SW 1271 (cell line): ENCODE measurements at places on chromosomes 5 and 9.

DNA sequence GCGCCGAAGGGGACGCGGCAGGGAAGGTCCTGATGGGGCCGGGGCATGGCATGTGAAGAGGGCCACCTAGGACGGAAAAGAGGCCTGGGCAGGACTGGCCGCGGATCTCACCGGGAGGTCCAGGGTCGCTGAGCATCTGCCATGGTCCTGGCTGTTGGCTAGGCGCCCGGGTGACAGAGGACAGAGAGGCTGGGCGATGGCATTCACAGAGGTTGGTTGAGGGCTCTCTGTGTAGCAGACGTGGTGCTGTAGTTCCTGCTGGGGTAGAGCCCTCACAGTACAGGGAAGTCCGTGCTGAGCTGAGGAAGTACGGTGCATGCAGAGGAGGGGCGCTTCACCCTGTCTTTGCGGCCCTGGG is 427 bp downstream of the PCYOX1L start:
- no peak for DNase-seq

GRCh38 chr9:7387840-7388239 is 411.7 kb downstream of the DMAC1 start:
- no peak for DNase-seq

- no peak for DNase-seq
These were observed 71.4 kb downstream of the FBXO38 start for GRCh38 chr5:148455185-148455584.

GRCh38 chr5:77139001-77139400 is 51.9 kb upstream of the ZBED3 start:
- no peak for DNase-seq

GRCh38 chr9:38373679-38374078 is 18.8 kb upstream of the ALDH1B1 start:
- no peak for DNase-seq

DNA sequence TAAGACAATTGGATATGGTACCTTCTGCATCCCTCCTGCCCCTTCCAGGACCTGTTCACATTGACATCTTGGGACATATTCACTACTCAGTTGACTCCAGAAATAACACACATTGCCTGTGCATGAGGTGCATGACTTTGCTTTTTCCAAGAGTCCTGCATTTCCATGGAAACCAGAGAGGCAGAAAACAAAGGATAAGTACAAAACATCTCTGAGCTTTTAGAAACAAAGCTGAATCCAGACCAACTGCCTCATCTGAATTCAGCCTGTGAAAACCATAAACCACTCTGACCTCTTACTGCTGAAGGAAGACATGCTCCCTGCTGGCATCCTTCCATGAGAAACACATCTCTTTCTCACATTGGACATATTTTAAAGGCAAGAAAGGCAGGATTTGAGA is 695.1 kb downstream of the TAF11L14 start:
- DNase-seq: no peak

GRCh38 chr9:81266086-81266485 is 423.3 kb downstream of the TLE1 start:
- DNase-seq: no peak

- DNase-seq: no peak
These were observed 1040.6 kb upstream of the SEMA6A start for GRCh38 chr5:117615226-117615625.

DNA sequence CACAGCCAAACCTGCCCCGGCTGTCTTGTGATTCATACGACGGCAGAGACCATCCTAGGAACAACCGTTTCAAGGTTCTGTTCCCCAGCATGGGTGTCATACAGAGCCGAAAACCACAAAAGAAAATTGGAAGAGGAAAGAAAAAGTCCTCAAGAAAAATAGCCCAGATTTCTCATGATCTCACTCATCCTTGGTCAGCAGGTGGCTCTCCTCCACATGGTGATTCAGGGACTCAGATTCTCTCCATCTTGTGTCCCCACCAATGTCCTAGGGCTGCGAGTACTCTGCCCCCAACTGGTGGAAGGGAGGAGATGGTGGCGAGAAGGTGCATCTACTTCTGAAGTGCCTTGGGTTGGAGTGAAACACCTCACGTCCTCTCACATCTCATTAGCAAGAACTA is 25.6 kb downstream of the PDZD2 start:
- DNase-seq: peak; percentile 26

DNA sequence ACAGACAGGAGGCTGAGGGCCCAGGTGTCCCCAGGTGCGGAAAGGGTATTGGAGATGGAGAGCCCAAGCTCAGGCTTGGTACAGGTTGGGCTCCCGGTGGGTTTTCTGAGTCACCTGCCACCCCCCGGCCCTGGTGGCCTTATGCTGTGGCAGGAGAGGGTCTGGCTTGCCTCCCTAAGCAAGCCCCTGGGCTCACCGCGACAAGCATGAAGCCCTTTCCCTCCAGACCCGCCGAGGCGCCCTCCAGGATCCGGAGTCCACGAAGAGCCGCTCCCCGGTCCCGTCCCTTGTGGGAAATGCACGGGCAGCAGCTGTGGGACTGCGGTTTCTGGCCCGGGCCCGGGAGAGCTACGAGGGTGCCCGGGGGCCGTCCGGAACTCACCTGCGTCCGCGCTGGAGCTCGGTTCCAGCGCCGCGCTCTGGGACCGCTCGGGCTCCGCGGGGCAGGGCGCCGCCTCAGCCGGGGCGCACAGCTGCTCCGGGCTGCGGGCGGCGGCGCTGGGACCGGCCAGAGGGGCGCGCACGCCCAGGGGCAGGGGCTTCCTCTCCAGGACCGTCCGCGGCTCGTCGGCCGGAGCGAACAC is 757 bp downstream of the SAPCD2 start:
- no peak for DNase-seq

DNA sequence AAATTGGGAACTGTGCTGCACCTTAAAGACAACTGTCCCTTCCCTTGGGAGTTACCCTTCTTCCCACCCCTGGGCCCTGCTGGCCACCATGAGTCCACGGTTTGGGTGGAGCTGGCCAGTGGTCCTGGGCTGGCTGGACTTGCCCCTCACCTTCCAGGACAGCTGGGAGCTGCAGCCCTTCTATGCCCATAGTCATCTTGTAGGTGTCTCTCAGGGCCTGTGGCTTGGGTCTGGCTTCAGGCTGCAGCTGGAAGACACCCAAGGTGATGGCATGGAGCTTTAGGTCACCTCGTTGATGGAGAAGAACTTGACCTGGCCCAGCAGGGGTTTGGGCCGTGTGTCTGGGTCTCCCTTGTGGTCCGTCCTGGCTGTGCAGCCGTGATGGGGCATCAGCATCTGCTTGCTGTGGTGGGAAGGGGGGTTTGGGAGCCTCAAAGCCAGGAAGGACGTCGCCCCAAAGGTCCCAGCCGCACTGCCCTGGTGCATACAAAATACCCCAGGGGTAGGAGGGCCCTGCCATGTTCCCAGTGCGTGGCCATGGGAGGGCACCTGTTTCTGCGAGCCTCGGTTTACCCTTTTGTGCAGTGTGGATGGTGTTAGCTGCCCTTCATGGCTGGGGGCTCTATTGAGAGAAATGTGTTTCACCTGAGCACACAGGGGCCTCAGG is 8.9 kb downstream of the WNK2 start:
- DNase-seq: no peak

DNA sequence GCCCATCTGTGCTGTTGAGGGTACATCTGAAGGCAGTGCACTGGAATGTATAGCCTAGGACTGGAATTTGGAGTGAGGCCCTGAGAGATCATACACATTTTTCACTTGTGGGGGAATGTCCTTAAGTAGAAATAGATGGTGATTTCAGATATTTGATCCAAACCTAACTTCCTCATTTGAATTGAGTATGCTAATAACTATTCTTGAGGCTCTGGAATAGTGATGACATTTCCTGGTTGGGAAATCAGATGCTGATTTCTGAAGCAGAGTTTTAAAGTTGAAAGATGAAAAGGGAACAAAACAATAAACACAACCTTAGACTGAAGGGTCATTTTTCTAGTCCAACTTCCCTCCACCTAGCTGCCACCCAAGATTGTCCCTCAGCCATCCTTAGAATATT is 163.0 kb upstream of the CCDC152 start:
- no peak for DNase-seq

- DNase-seq: no peak
These were observed 29.0 kb upstream of the CDH18 start for GRCh38 chr5:20017021-20017420.

- no peak for DNase-seq
These were observed 53.6 kb upstream of the RANBP6 start for GRCh38 chr9:6068983-6069382.

GRCh38 chr5:53099546-53099945 is 10.0 kb downstream of the MOCS2 start:
- no peak for DNase-seq

DNA sequence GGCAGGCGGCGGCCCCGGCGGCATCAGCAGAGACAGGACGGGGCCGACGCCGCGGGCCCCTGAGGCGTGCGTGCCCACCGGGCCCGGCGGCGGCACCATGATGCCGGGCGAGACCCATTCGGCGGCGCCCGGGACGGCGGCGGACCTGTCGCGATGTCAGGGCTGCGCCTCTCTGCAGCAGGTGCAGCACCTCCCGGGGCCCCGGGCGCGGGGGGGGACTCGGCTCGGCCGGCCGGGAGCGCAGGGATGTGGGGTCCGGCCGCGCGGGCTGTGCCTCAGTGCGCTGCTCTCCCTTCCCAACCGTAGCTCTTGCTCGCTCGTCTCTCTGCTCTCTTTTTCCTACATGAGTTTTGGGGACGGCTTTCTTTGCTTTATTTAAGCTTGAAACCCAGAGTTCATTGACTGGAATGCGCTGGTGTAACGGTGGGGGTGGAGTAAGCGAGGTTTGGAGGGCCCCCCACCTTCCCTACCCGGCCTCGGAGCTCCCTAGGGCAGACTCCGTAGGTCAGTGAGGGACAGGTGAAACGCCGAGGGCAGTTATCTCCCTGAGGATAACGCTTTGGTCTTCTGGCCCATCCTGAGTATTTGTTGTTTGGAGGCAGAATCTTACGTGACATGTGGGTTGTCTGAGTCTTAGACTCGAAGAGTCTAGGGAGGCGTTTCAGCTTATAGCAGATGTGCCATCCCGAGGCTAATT is 490 bp downstream of the ICE1 start:
- no peak for DNase-seq

DNA sequence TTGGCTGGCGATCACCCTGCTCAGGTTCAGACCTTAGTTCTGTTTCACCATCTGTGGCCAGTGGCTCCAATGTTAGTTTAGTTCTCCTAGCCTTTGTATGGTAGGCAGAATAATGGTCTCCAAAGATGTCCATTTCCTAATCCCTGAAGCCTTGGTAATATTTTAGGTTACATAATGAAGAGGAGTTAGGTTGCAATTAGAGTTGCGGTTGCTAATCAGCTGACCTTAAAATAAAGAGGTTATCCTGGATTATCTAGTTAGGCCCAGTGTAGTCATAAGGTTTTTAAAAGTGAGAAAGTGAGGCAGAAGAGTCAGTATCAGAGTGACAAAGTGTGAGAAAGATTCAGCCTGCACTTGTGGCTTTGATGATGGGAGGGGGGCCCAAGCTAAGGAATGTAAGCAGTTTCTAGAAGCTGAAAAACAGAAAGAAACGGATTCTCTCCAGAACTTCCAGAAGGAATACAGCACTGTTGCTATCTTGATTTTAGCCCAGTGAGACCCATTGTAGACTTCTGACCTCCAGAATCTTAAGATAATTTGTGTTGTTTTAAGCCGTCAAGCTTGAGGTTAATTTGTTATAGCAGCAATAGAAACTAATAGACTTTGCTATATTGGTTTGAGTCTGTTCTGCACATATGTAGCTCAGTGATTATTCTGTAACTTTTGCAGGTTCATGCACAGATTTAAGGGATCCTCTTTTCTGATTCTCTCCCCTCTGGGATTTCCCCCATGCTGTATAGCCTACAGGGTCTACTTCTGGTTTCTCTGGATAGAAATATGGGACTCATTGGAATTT is 21.6 kb downstream of the LNPEP start:
- DNase-seq: no peak

- no peak for DNase-seq
These were observed 76.3 kb downstream of the CACNA1B start for GRCh38 chr9:137953683-137954438.

DNA sequence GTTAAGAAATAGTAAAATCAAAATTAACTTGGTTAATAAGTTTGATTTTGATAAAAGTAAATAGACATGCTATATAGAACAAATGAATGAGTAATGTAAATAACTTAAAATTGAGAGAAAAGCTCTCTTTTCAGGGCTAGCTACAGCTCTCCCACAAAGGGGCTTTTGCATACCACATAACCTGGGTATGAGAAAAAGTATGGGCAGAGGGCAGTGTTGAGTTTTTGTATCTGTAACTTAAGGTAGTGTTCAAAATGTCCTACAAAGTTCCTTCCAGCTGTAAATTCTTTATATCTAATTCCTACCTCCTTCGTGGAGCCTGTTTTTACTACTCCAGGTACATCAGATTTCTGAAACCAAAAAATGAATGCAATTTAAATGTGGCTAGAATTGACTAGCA is 18.9 kb upstream of the TTC33 start:
- DNase-seq: no peak

DNA sequence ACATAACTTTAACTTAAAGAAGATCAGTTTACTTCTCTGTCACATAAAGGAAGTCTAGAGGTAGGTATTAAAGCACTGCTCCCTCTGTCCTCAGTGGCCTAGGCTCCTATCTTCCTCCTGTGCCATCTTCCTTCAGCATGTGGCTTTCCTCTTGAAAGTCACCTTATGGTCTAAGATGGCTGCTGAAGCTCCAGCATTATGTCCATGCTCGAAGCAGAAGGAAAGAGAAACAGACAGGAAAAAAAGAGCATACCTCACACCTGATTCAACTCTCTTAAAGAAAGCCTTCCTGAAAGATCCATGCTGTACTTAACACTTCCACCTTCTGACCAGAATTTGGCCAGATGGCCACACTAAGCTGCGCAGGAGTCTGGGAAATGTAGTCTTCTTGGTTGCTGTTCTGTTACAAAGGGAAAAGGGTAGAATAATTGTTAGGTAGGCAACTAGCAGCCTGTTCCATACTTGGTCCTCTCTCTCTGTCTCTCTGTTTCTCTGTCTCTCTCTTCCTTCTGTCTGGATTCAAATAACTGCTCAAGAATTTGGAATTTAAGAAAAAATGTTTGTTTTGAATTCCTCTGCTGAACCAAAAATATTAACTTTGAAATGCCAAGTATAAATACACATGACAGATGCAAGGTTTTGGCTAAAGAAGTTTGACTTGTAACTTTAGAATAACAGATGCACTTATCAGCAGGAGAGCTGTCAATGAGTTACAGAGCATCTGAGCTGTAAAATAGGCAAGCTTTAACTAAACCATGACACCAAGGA is 16.0 kb downstream of the TMEM174 start:
- DNase-seq: no peak

DNA sequence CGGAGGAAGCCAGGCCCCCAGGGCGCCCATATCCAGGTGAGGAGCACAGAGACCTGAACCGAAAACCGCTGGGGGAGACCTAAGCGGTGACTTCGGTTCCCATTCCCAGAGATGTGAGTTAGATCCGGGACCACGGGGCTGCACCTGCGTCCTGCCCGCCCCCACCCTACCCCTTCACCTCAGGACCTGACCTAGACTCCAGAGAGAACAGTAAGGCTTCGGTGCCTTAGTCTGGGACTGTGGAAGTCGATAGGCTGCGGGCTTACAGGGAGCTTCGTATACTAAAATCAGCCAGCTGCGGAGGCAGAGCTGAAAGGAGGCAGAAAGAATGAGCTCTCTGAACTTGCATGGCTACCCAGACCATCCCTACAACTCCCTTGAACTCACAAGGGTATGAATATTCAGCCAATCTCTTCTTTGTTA is 518 bp upstream of the FAM13B start:
- peak; percentile 48 for DNase-seq
